ENCODE measurements at places on chromosomes 11 and 22. TPM values are rescaled to one million over a fixed set of nuclear protein-coding genes. Genes with fewer than 3 reads are reported as not detected.

DNA sequence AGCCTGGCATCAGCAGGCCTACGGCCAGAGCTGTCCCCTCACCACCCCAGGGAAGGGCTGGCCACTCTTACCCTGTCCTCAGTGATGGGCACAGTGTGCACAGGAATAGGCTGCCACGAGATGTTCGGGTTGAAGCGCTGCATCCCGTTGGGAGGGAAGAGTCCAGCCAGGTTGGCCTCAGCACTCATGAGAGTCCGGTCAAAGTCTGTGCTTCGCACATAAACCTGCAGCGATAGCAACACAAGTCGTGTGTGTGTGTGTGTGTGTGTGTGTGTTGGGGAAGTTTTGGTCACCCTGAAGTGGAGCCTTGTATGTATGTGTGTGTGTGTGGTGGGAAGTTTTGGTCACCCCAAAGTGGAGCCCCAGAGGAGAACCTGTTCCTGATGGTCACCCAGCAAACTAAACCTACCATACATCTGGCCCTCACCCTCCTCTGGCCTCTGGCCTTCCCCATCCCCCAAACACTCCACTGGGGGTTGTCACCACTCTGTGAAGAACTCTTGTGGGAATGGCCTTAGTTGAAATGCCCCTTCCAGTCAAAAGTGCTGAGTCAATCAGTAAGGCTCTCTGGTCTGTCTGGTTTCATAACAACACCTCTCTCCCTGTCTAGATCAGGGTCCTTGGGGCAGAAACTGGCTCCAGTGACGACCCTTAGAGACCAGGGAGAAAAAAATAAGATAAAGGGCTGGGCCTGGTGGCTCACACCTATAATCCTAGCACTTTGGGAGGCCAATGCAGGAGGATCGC, 2.8 kb downstream of the ACP2 start:
- H3K27me3 ChIP-seq, result no peaks in the 10 kb centered on the region
- H3K36me3 ChIP-seq, result no peaks in the 10 kb centered on the region
- no peak overlapping the region for H3K4me3 ChIP-seq
- H3K4me1 ChIP-seq, result peaks cover 10% of the 10 kb centered on the region

- no peak overlapping the region for H3K4me3 ChIP-seq
- no peaks in the 10 kb centered on the region for H3K36me3 ChIP-seq
- DNase-seq, result no peak
- no peak overlapping the region for H3K27ac ChIP-seq
Measured at GRCh38 chr11:36328966-36329673, 33.0 kb downstream of the PRR5L start.

GRCh38 chr22:18057568-18058209, 20.1 kb upstream of the PEX26 start:
- no peaks in the 10 kb centered on the region for H3K27me3 ChIP-seq
- no peak overlapping the region for H3K27ac ChIP-seq
- no peak for DNase-seq
- no peaks in the 10 kb centered on the region for H3K4me1 ChIP-seq
- H3K36me3 ChIP-seq, result no peaks in the 10 kb centered on the region

Gene APOL5
- total RNA-seq, result not detected

Gene TREH
- total RNA-seq, result not detected

Gene RPLP2
- total RNA-seq, result 518 TPM

Gene PATE4
- not detected for total RNA-seq

Measured in GM23338 (cell line).